RKO (cell line): ENCODE measurements at places on chromosomes 16 and 17.

DNA sequence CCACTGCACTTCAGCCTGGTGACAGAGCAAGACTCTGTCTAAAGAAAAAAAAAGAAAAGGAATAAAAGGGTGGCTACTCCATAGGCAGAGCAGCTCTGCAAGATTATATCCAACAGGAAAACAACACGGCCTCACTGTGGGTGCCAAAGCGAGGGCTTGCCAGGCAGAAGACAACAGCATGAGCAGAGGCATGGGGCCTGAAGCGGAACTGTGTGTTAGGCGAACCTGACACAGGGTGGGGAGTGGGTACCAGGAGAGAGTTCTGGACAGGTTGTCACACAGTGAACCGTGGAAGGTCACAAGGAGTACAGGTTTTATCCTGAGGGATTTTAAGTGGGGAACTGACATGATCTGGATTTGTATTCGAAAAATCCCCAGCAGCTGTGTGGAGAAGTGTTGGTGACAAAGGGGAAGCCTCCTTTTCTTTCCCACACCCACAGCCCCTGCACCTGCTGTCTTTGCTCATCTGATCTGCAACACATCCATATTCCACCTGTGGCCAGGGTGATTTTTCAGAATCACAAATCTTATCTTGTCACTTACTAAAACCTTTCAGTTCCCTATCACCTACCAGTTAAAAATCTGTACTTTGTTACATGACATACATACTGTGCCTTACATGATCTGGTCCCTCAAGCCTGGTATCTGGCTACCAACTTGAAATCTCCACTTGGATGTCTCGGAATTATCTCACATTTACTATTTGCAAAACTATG lies 23.2 kb upstream of the ARHGAP17 start:
- no peak for DNase-seq

- DNase-seq = no peak
These were observed 281.5 kb downstream of the SEC14L1 start for GRCh38 chr17:77422104-77422747.

GRCh38 chr16:1003391-1004347 lies 22.1 kb downstream of the SOX8 start:
- no peak for DNase-seq

DNA sequence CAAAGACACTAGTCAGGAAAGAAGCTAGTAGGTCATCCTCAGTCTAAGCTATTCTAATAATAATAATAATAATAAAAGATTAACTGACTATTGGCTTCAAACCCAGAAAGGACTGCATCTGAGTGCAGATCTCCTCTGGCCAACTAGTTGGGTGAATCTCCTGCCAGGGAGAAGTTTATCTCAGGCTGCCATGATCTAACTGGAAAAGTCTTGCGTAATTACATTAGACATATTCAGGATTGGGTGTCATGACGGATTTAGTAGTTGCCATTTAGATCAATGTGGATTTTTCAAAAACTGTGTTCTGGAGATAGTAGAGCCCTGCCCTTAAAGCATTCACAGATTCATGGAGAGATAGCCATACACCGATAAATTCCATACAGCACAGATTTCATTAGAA lies 69.5 kb downstream of the KIF2B start:
- no peak for DNase-seq

DNA sequence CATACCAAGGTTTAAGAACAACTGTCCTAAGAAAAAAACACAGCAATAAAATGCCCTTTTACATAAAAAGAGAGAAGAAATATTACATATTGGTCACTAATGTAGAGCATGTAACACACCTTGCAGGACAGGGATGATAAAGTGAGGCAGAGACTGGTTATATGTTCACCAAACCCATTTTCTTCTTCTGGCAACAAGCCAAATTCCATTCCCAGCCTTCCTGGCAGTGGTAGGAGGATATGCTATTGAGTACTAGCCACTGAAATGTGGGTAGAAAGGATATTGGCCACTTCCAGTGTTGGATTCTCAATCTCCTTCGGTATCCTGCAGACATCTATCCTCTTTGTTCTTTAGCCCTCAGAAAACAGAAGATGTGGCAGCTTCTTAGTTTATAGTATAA lies 105.2 kb upstream of the SHISA6 start:
- DNase-seq = no peak

- DNase-seq = no peak
These were observed 22.4 kb upstream of the TEKT1 start for GRCh38 chr17:6853764-6854442.

GRCh38 chr17:57905875-57906455 lies 49.2 kb downstream of the CUEDC1 start:
- DNase-seq = no peak

GRCh38 chr17:45869676-45870341 lies 24.5 kb upstream of the MAPT start:
- DNase-seq = no peak

GRCh38 chr16:86040496-86040895 lies 141.5 kb downstream of the IRF8 start:
- DNase-seq = no peak

DNA sequence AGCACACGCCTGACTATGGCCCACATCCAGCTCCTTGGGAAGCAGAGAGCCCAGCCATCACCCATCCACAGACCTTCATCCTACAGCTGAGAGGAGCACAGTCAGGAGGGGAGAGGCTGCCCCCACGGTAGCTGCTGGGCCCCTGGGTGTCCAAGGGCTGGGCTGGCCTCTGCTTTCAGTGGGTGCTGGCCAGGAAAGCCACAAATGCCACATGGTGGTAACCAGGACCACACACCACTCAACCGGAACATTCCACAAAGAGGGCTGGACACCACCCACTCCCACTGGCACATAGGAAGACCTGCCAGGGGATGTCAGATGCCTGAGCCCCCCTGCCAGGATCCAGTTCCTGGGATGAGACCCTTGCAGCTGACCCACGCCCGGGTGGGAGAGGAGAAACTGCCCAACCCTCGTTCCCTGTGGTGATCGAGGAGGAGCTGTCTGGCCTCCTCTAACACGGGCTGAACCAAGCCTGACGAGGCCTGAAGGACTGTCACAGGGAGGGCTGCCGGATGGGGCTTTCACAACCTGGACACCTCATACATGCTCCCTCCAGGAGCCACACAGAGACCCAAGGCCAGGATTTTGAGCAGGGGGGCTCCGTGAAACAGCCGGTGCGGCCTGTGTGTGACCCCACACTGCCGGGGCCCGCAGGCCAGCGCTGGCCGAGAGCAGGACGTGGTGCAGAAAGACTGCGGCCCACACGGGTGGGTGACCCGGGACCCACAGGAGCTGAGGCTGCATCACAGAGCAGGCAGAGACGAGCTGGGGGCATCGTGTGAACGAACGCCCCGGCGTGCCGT lies 30.7 kb downstream of the PIEZO1 start:
- DNase-seq = no peak

DNA sequence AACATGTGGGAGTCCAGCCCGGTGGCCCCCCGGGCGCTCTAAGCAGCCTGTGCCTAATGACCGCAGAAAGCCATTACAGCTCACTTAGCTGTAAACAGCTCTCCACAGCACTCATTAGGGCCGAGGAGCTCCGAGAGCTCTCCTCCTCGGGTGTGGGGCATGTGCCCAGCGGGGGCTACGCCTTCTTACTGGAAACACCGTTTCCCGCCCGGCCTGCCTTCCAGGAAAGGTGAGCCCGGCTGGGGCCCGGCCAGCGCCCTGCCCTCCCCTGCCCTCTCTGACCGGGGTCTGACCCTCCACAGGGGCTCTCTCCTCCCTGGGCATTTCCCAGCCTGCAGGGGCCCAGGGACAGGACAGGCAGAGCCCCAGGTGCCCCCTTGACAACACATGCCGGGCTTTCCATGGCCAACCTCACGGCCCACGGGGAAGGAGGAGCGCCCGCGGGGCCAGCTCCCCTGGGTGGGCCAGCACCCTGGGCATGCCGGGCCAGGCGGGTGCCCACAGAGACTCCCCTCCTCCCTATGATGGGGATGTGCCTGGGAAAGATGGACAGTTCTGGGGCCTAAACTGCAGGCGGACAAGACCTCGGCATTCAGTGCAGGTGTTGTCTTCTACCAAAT lies 72.6 kb downstream of the SDK2 start:
- no peak for DNase-seq

DNA sequence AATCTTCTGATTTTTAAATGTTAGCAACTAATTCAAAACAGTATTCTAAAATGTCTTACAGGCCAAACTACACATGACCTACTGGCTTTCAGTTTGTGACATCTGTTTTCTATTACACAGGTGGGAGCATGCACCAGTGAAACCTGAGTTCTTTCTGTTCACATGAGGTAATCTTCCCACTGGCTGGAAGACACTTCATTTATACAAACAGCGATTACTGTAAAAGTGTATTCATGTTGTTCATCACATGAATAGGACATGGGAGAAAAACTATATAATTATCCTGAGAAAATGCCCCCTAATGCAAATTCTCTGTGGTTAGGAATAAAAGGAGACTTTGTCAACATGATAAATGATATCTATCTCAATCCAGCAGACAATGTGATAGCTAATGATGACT lies 11.1 kb upstream of the PIK3R5 start:
- no peak for DNase-seq

GRCh38 chr16:66899945-66900710 lies 18.6 kb downstream of the CDH16 start:
- DNase-seq = peak; percentile 59

GRCh38 chr17:56297184-56297583 lies 143.9 kb downstream of the ANKFN1 start:
- DNase-seq = no peak

DNA sequence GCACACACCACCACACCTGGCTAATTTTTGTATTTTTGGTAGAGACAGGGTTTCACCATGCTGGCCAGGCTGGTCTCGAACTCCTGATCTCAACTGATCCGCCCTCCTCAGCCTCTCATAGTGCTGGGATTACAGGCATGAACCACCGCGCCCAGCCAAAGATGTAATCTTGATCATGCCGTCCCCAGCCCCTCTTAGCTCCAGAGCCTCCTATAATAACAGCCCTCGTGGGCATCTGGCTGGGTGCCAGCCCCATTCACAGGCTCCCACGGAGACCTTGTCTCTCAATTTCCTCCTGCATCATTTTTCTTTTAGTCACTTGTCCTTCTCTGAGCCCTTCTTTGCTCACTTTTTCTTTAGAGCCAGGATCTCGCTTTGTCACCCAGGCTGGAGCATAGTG lies 94.2 kb downstream of the KATNIP start:
- no peak for DNase-seq

- no peak for DNase-seq
These were observed 23.8 kb downstream of the COTL1 start for GRCh38 chr16:84593825-84594724.

DNA sequence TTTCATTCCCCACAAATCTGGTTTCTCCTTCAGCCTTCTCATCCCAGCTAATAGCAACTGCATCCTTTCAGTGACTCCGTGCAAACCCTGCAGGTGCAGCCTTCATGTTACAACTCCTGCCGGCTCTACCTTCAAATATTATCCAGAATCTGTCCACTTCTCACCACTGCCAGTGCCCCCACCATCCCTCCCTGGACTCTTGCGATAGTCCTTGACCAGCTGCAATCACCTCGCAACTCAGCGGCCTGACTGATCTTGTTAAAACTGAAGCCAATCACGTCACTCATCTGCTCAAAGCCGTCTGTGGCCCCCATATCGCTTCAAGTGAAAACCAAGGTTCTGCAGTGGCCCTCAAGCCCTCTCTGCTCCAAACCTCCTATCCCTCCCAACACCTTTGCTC lies 42.8 kb upstream of the KIFC3 start:
- DNase-seq = no peak

- no peak for DNase-seq
These were observed 15.6 kb downstream of the C16orf90 start for GRCh38 chr16:3479654-3480216.

DNA sequence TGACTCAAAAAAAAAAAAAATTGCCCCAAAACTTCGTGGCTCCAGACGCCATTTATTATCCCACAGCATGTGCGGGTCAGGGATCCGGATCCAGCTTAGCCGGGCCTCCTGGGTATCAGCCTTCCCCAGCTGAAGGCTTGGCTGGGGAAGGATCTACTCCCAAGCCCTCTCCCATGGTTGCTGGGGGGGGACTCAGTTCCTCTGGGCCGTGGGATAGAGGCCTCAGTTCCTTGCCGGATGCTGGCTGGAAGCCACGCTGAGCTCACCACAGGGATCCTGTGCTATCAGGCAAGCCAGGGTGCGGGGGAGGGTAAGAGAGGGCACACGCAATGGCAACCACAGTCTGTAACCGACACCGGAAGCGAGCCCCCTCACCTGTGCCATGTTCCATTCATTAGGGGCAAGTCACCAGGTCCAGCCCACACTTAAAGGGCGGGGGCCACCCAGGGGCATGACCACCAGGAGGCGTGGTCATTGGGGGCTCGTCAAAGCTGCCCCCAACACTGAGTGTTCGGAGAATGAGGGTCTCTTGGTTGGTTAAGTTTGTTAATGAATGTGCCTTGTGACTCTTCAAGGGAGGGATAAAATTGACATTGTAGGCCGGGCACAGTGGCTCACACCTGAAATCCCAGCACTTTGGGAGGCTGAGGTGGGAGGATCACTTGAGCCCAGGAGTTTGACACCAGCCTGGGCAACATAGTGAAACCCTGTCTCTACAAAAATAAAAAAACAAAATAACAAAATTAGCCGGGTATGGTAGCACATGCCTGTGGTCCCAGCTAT lies 210.0 kb upstream of the GSE1 start:
- DNase-seq = no peak

- DNase-seq = no peak
These were observed 3.6 kb upstream of the HS3ST3B1 start for GRCh38 chr17:14297161-14297851.

DNA sequence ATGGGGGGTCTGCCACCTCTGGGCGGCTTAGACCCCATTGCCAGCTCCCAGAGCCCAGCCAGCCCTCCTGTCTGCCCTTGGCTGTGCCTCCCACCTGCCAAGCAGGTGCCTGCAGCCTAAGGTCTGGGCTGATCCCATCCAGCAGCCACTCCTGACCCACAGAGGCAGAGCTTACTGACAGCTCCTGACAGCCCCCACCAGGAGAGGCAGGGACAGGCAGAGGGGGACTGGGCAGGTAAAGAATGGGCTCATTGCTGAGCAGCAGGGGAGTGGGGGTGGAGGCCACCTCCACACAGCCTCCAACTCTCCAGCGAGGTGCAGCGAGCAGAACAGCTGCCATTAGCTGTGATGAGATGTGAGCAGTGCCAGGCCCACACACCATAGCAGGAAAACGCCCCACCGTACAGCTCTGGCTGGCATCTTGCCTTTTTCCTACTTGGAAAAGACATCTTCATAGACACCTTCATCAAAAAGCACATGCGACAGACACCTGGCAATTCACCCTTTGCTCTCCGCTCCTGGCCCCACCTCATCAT lies 164.4 kb downstream of the C16orf78 start:
- DNase-seq = no peak

DNA sequence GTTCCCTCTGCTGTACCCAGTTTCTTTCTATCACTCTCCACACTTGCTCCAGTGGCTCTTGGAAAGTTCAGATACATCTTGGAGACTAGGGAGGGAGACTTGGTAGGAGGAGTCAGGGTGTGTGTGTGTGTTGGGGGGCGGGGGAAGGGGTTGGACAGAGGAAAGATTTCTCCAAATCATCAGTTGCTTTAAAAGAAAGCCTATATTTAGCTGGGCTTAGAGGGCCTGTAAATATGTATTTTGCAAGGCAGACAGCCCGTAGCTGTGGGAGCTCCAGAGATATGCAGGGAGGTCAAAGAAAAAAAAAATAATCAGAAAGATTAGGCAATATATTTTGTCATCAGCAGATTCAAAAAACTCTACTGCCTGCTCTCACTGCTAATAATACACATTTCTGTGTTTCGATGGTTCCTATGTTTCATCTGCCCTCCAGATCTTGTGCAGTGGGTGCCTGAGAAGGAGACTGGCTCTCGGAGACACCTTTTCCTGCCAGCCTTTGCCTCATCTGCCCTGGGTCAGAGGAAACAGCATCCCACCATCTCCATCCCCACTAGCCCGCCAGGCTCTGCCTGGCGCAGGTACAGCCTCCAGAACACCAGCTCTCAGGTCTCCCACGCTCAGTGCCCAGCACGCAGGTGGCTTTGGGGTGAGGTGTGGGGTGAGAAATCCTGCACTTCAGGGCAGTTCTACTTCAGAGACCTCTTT lies 4.8 kb upstream of the PPP1R9B start:
- DNase-seq = no peak
